ENCODE measurements at places on chromosomes 4 and X. TPM values are rescaled to one million over a fixed set of nuclear protein-coding genes. Genes with fewer than 3 reads are reported as not detected.

GPC3 gene
- not detected for total RNA-seq

MUC7 gene
- not detected for total RNA-seq

MAGEA10 gene
- total RNA-seq = not detected

SATL1 gene
- not detected for total RNA-seq

FOXP3 gene
- 0.13 TPM for total RNA-seq

SEC31A gene
- total RNA-seq = 79.9 TPM

NWD2 gene
- not detected for total RNA-seq

GRPR gene
- total RNA-seq = 0.13 TPM

FAM9B gene
- total RNA-seq = not detected

PNCK gene
- total RNA-seq = not detected

STBD1 gene
- 9.7 TPM for total RNA-seq

GYPA gene
- not detected for total RNA-seq

YIPF6 gene
- 28.8 TPM for total RNA-seq

GABRE gene
- 27.2 TPM for total RNA-seq

CLCN4 gene
- total RNA-seq = 3.6 TPM

LEF1 gene
- not detected for total RNA-seq

DCAF4L1 gene
- total RNA-seq = 0.11 TPM

RADX gene
- total RNA-seq = not detected

P2RY8 gene
- not detected for total RNA-seq

KCND1 gene
- total RNA-seq = 0.92 TPM

FATE1 gene
- not detected for total RNA-seq

XAGE2 gene
- not detected for total RNA-seq

MAP9 gene
- 5.2 TPM for total RNA-seq

SOWAHB gene
- not detected for total RNA-seq

SPARCL1 gene
- not detected for total RNA-seq

SMIM9 gene
- total RNA-seq = not detected

STARD8 gene
- 1.8 TPM for total RNA-seq

GABRQ gene
- total RNA-seq = 0.25 TPM

EGFL6 gene
- total RNA-seq = not detected

REELD1 gene
- not detected for total RNA-seq

HDAC6 gene
- 25.1 TPM for total RNA-seq

TEX13B gene
- not detected for total RNA-seq

NCAPG gene
- 28.2 TPM for total RNA-seq

FAM114A1 gene
- 34.9 TPM for total RNA-seq

PRAF2 gene
- 41.5 TPM for total RNA-seq

SPATA4 gene
- 0.22 TPM for total RNA-seq

ELF2 gene
- 11.0 TPM for total RNA-seq

XPNPEP2 gene
- total RNA-seq = not detected

ZFP92 gene
- 0.60 TPM for total RNA-seq

PCDH19 gene
- 0.04 TPM for total RNA-seq

PABPC5 gene
- total RNA-seq = not detected

TMPRSS11A gene
- total RNA-seq = not detected

TMSB15A gene
- 0.85 TPM for total RNA-seq

FHIP1A gene
- 0.18 TPM for total RNA-seq

GIMD1 gene
- total RNA-seq = not detected

GAGE10 gene
- not detected for total RNA-seq

GPRIN3 gene
- 3.4 TPM for total RNA-seq

MAGT1 gene
- 39.3 TPM for total RNA-seq

CTAG1B gene
- total RNA-seq = not detected

SMIM10 gene
- not detected for total RNA-seq

TAF7L gene
- total RNA-seq = not detected

GLRB gene
- total RNA-seq = 1.2 TPM

FAT1 gene
- 153 TPM for total RNA-seq

All from A549 treated with ZK216348 at 1 μM for 4 hours (cell line).